ENCODE measurements at places on chromosomes 4 and X.

DNA sequence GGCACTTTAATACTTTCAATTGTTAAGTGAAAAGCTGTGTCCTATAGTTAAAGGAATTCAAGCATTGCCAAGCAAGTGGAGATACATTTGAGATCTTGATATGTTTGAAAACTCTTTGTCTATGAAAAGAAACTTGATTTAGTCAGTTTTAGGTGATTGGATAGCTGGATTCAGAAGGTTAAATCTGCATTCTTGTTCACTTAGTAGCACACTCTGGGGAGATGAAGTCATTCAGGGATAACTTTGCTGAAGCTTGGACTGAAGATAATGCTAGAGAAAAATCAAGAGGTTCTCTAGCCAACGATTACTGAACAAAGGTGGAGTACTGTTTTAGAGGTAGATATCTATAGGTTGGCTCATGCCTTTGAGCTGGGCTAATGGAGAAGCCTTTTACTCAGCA lies 90.6 kb downstream of the DCAF8L2 start:
- DNase-seq, result no peak

- no peak for DNase-seq
Measured at GRCh38 chr4:85107553-85107952, 141.1 kb upstream of the WDFY3 start.

DNA sequence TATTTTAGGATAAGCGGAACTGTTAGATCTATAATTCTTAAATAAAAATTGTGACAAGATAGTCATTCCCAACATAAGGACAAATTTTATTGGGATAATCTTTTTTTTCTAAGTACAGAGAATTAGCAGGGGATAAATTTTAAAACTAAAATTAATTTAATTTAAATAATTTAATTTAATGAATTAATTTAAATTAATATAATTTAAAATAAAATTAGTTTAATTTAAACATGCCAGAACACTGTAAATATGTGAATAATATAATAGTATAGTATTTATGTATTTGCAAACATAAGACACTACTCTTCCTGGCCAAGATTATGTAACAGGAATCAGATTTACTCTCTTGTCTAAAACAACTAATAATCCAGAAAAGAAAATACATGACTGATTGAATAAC lies 1055.9 kb downstream of the PDHA2 start:
- no peak for DNase-seq

GRCh38 chr4:76605099-76605563 lies 170.1 kb downstream of the SHROOM3 start:
- DNase-seq, result no peak

- DNase-seq, result peak; percentile 73
Measured at GRCh38 chr4:5998333-5998936, 19.8 kb downstream of the C4orf50 start.
